ENCODE measurements at places on chromosomes 1 and 21.

GRCh38 chr1:231315887-231316286, 21.8 kb downstream of the EXOC8 start:
- DNase-seq: peak; percentile 39

DNA sequence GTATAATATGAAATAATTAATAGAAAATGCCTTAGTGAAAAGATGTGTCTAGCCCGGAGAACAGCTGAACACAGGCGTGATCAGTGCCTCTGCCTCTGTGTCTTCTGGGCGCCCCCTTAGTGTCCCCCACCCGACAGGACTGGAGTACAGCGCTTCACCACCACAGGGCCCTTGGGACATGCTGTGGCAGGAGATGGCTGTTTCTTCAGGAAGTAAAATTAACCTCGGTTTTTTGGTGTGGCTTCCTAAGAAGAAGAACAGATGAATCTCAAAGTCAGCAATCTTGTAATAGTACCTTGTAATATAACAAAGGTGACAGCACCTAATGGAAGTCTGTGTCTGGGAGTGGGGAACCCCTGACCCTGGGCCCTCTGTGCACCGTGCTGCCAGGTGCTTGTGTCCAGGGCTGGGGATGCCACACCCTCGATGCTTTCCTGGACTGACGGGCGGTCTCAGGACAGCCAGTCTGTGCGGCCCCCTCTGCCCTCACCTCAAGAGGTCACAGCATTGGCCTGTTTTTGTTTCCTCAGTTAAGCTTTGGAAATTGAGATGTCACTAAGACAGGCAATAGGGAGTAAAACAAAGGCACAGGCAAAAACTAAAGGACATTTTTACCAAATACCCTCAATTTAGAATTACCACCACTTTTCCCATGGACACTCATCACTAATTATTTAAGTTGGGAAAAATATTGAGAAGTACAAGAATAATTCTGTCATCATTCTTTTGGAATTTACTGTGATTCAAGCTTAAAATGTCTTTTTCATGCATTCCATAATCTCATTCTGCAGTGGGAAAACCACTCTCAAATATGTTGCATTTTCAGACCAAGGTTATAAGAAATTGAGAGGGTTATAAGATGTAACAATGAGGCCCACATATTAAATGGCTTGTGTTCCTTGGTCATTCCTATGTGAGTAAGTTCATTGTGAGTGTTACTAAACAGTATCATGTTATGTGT, 79.3 kb downstream of the ADARB1 start:
- peak; percentile 9 for DNase-seq

- DNase-seq: no peak
Observed at GRCh38 chr1:245019910-245020486, 134.8 kb upstream of the KIF26B start.

GRCh38 chr1:222736470-222736869, 532 bp upstream of the FAM177B start:
- DNase-seq: no peak

GRCh38 chr1:192943522-192943921, 115.6 kb downstream of the UCHL5 start:
- DNase-seq: no peak

DNA sequence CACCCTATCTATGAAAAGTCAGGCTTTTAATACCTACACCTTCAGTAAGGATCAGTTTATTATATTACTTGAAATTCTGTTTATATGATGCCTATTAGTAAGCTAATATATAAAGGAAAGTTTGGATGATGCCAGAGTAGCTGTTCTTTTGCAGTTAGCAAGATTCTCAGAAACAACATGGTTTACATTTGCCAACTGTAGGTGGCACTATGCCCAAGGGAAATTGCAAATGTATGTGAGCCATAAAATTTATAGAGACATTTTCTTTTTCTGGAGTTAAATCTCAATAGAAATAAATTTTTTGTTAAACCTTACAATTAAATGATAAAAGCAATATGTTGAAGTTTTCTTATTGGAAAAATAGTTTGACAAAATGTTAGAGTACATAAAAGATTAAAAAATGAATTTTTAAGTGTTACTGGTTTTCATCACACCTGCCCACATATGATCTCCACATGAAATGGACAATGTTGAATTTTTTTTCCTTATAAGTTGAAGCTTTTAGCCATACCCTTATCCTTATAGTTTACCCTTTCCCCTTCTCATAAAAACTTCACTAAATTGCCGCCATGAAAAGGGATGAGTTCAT, 32.1 kb upstream of the EPHX4 start:
- DNase-seq: peak; percentile 63

- DNase-seq: no peak
Observed at GRCh38 chr1:230210326-230210980, 143.4 kb downstream of the GALNT2 start.

GRCh38 chr21:36917471-36918158, 48.9 kb downstream of the HLCS start:
- DNase-seq: no peak

GRCh38 chr1:24089743-24090555, 22.0 kb downstream of the MYOM3 start:
- DNase-seq: no peak

DNA sequence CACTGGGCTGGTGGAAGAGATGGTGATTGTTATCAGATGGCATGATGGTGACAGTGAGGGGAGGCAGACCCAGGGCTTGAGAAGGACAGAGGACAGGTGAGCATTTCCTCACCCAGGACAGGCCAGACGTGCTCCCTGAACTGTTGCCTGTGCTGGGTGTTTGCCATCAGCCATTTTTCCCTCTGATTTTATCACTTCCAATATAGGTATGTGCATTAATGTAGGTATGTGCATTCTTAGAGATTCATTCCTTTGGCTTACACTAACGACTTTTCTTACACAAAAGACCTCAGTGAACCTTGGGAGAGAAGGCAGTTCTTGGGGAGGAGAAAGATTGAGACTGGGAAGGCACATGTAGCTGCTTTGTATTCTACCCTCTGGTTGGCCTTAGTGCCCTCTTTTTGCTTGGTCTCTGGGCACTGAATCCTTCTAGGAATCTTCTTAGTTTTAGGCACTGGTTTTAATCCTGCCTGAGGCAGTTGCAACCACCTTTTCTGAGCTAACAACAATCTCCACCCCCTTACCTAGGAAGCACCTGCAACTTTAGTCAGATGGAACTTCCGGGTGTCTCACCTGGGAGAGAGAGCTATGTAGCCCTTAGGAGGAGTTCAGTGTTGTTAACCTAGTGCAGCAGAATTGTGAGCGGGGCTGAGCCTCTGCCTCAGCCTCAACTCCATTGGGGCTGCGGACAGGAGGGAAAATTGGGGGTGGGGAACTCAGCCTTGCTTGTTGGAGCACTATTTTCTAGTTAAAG, 30.9 kb downstream of the C1orf116 start:
- no peak for DNase-seq

- no peak for DNase-seq
Observed at GRCh38 chr1:150530491-150531159, 15.1 kb downstream of the FALEC start.

DNA sequence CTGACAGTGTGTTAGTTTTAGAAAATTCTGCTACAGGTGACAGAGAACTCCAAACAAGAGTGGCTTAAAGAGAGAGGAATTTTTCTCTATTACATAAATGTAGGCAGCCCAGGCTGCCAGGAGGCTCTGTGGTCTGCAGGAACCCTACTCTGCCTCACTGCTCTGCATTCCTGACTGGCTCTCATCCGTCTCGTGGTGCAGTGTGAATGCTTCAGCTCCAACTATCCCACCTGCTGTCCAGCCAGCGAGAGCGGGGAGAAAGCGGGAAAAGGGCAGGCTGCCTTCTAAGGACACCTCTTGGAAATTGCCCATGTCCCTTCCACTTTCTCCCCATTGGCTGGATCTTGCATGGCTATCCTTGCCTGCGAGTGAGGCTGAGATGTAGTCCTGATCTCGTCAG, 131.3 kb downstream of the PEX14 start:
- no peak for DNase-seq

- DNase-seq: no peak
Observed at GRCh38 chr1:225418059-225418458, 9.8 kb downstream of the LBR start.

- DNase-seq: no peak
Observed at GRCh38 chr1:39671433-39671792, 494 bp downstream of the NT5C1A start.

- no peak for DNase-seq
Observed at GRCh38 chr1:223750730-223751570, 38.6 kb downstream of the CAPN2 start.

DNA sequence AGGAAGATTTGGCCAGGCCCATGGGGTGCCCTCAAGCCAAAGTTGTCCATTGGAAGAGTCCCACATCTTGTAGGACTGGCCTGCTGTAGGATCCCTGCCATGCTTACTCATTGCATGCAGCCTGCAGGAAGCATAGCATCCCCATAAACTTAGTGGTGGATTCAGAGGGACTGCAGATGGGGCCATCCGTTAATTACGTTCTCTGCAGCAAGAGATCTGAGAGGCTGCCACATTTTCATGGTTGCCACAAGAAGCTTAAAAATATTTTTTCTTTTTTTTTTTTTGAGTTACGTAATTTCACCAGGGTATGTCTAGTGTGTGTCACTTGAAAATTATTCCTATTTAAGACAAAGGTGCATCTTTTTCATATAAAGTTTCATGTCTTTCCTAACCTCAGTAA, 329.7 kb upstream of the USP24 start:
- no peak for DNase-seq

DNA sequence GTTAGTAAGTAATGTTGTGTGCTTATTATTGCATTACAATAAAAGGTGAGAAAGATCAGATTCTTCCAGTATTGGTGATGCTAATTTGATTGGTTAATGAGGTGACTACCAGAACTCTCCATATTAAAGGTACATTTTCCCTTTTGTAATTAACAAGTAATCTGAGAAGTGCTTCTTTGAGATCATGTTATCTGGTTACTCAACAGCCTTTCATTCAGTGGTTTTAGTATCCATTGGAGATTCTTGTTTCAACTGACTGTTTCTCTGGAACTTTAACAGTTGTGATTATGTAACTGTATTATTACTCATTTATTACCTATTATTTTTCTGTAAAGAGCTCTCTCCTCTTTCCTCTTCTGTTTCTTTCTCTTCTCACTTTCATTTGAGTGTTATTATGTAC, 86.7 kb downstream of the PEX14 start:
- no peak for DNase-seq

GRCh38 chr1:1359664-1360468, 1.5 kb upstream of the MXRA8 start:
- no peak for DNase-seq

DNA sequence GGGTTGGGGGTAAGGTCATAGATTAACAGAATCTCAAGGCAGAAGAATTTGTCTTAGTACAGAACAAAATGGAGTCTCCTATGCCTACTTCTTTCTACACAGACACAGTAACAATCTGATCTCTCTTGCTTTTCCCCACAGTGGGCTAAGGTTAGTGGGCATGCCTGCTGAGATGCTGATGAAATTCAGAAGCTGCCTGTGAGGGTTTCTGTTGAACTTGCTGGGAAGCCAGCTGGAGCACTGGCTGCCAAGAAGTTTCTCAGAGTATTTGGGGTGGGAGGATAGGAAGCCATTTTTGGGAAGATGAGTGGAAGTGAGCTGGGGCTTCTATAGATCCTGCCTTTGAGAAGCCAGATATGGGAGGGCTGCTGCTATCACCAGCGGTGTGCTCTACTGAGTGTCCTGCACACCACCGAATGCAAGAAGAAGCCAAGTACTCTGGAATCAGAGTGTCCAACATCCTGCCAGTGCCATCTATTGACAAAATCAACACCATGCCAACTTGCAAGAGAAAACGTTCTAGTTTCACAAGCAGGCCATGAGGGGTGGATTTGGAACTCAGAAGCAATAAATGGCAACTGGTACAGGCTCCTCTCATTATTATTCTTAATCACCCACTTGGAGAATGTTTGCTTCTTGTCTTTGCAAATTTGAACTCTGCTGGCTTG, 102.7 kb downstream of the PTPRU start:
- no peak for DNase-seq

GRCh38 chr1:83998498-83999315, at the start of gene TTLL7:
Gene TTLL7 (minus strand): TSS chr1:83999132. CDS start chr1:83952211, 46,921 bp downstream.
- peak; percentile 63 for DNase-seq

DNA sequence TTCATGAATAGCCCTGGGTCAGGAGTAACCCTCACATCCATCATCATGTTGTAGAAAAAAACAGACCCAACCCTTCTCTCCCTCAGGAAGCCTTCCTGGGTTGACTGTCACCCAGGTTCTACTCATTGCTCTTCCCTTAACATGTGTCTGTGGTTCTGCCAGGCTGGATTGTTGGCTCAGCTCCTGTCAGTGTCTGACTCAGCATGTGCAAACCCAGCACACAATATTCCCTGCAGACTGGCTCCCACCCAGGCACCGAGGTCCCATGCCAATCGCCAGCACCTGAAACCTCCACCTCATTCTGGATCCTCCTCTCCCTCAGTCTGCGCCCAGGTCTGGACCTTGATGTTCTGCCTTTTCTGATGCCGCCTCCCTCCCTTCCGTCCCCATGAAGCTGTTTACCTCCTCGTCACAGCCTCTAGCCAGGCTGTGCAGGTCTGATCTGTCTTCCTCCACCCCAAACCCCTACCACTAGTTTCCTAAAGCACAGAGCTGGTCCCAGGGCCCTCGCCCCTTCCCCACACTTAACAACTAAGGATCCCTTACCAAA, 4.3 kb upstream of the S100A8 start:
- no peak for DNase-seq

Measured in activated CD4-positive, alpha-beta T cell treated with anti-CD3 and anti-CD28 coated beads, Interleukin-2, amount 10 ng/mL, durations not matched to agents 7 days and 5 days (primary cell).